Stimulated activated CD8-positive, alpha-beta memory T cell treated with anti-CD3 and anti-CD28 coated beads, Interleukin-7, amount 100 ng/mL, for 1 hour (primary cell): ENCODE measurements at places on chromosomes 3 and 15.

- no peak for DNase-seq
Observed at GRCh38 chr15:66617137-66618090, 51.6 kb upstream of the LCTL start.

- no peak for DNase-seq
Observed at GRCh38 chr3:150653110-150653561, 50.0 kb downstream of the SELENOT start.

DNA sequence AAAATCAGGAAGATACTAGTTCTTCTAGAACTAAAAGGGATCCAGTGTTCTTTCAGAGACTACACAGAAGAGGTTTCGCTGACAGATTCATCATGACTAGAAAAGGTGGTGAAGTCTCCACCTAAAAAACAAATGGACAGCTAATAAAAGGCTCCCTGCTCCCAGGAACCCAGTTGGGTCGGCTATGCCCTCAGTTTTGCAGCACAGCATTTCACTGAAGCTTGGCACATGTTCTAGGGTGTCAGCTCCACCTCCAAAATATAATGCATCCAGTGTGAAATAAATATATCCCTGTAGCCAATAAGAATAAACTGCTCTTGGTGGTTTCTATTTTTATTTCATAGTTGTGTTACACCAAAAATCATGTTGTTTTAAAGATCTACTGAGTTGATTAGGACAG, 55.0 kb downstream of the ZIC4 start:
- DNase-seq = no peak

DNA sequence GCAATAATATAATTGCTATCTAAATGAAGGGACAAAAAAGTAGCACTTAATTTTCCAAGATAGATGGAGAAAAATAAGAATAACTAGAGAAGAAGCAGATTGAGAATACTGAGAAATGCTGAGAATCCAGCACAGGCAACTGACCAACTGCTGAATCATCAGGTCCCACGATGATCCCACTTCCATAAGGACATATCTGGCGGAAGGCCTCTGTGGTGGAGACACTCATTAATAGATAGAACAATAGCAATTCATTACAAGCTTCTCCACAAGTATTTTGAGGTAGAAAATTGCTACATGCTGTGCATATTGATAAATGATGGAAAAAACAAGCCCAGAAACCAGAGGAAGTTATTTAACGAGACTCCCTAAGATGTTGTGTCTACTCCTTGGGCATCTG, 105.9 kb downstream of the DUT start:
- DNase-seq = no peak

GRCh38 chr3:6251612-6252400, 609.1 kb upstream of the GRM7 start:
- DNase-seq = no peak

DNA sequence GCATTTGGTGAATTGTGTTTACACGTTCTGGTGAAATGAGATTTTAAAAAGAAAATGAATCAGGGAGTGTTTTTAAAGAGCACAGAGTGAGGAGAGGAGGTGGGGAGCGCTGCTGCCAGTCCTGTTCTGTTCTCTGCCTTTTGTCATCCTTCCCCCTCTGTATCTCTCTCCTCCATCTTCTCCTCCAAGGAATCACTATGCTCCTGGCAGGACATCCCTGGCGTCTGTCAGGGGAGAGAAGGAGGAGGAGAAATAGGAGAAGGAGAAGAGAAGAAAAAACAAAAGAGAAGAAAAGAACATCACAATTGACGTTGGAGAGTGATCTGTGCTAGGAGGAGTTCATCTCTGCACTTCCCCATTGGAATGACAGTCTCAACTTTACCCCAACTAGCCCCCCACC, 627.6 kb upstream of the TBL1XR1 start:
- DNase-seq = no peak

DNA sequence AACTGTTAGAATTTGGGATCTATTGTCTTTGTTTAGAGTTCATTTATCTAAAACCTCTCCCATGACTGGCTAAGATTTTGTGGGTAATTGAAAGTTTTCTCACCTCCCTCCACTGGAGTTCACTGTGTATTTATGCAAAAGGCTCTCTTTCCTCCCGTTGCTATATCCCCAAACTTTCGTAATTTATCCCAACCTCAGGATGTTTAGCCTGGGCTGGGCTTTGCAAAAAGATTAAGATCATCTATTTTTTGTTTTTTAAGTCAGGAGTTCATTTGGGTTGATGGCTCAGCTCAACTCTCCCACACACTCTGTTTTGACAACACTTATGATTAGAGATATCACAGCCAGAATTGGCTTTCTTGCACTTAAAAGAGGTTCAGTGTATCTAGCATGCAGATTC, 27.0 kb downstream of the SUCNR1 start:
- no peak for DNase-seq
